ENCODE measurements at places on chromosomes 3 and 15.
A peak's percentile ranks its signal among the peaks of the same experiment; 100 is the strongest.

GRCh38 chr3:134106580-134106979, 76.9 kb upstream of the SLCO2A1 start:
- no peak for DNase-seq

GRCh38 chr15:39279311-39279710, 301.6 kb upstream of the THBS1 start:
- DNase-seq = peak; percentile 63

- no peak for DNase-seq
Observed at GRCh38 chr3:67481126-67481525, 173.3 kb downstream of the SUCLG2 start.

DNA sequence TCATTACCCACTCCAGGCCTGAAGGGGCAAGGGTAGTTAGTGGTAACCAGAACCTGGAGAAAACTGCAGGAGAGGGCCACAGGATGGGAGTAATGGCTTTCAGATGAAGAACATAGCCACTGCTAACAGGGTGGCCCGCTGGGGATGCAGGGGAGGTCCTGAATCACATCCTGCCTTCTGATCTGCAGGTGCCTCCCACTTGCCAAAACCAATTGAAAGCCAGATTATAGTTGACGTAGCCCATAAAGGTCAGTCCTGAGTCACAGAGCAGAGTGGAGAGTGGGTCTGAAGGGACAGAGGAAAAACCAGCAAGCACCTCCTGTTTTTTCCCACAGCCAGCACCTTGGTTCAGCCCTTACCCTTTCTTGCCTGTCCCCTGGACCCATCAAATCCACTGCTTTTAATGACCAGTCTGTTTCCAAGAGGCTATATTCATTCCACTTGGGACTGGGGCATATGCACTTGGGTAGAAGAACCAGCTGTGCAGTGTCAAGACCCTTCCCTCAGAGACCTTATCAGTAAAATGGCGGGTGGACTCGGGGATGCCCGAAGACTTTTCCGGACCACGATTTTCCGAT, 646 bp upstream of the SLC35G2 start:
- DNase-seq = peak; percentile 83

- DNase-seq = no peak
Observed at GRCh38 chr3:52896151-52896550, 1.2 kb downstream of the STIMATE start.

DNA sequence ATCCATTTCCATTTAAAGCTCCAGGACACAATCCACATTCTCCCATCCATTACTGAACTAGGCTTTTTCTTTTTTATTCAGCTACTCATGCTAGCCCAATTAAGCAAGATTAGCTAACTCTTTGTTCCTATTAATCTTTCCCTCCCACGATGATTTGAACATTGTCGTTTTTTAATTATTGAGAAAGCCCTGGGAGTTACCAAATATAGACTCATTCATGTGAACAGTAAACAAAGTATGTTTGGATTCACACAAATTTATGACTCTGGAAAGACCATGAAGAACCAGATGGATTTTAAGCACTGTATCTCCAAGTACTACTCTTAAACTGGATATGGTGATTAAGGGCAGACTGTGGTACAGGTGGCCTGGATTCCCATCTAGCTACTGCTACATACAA, 82.2 kb downstream of the STRIT1 start:
- DNase-seq = no peak

- no peak for DNase-seq
Observed at GRCh38 chr3:47362701-47363100, 18.1 kb upstream of the PTPN23 start.

DNA sequence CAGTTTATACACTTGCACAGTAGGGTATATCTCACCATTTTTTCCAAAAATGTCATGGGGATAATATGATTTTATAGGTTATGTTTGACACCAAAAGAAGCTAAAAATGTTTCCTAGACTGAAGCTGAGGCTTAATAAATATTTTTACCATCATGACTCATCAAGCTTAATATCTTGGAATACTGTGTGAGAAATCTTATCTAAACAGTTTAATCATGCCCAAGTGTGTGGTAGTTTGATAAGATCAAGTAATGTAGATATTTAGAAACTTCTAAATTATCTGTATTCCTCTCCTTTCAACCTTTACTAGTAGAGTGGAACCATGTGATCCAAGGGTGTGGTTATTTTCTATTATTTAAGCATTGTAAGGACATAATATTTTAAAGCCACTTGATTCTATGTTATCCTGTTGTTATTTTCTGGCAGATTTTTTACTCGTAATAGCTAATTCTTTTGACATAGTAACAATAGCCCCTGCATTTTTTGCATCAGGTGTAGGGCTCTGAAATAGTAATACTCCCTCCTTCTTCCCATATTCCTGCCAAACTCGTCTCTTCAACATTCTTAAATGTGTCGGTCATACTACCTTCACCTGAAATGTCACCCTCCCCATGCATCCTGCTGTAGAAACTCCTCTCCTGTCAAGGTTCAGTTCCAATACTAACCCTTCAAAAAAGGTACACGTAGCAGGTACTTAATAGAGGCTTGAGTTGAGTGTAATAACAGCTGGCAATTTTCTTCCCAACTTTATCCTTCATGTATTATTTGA, 729.6 kb downstream of the NLGN1 start:
- peak; percentile 19 for DNase-seq

DNA sequence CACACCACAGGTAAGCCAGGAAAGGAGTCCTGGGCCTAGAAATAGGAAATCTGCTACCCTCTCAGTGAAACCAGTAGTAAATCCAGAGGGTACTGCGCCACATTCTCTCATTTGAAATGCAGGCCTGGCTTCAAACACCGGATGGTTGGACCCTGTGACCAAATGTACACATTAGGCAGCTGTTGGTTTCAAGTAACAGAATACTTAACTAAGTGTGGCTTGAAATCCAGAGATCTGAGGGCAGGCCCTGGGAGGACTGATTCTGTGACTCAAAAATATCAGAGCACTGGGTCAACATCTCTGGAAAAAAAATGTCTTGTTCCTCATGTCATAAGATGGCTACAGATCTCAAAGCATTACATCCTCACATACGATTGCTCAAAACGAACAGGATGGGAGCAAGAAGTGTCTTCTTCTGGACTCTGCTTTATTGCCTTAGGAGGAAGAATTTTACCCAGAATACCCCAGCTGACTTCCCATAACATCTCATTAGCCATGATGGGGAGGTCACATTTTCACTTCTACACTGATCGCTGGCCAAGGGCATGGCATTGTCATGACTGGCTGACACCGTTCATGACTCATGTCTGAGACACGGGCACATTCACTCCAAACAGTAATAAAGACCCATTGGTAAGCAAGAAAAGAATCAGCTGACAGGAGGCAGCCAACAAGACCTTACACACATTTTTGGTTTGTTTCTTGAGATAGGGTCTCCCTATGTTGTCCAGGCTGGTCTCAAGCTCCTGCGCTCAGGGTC, 166.0 kb downstream of the ARRDC4 start:
- peak; percentile 24 for DNase-seq

DNA sequence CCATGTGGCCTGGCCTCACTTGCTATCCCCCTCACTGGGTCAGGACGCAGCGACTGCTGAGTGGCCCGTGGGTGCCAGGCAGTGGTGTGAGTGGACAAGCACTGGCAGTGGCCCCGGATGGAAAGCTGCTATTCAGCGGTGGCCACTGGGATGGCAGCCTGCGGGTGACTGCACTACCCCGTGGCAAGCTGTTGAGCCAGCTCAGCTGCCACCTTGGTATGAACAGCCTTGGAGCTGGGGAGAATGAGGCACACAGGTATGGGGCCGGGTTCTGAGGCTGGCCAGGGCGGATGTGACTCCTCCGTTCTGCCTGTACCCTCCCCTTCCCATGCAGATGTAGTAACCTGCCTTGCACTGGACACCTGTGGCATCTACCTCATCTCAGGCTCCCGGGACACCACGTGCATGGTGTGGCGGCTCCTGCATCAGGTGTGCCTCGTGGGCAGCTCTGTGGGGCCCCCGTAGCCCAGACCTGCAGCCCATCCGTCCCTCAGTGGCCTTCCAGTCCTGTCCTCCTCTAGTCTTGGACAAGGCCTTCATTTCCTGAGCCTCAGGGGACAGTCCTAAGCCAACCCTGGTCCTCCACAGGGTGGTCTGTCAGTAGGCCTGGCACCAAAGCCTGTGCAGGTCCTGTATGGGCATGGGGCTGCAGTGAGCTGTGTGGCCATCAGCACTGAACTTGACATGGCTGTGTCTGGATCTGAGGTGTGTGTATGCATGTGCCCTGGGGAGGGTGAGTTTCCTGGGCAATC, 28.2 kb downstream of the NBEAL2 start:
- DNase-seq = no peak
